Mesenteric fat pad (tissue), 1 donor: ENCODE measurements at places on chromosomes 12 and 14. TPM values are rescaled to one million over a fixed set of nuclear protein-coding genes. Genes with fewer than 3 reads are reported as not detected.

Gene SERPINA3
- 139 TPM for total RNA-seq

Gene OR11H6
- not detected for total RNA-seq

Gene KRT75
- total RNA-seq: not detected

Gene RITA1
- 9.9 TPM for total RNA-seq

Gene C1R
- total RNA-seq: 789 TPM

Gene CCDC177
- not detected for total RNA-seq

Gene CLEC9A
- total RNA-seq: not detected

Gene C12orf43
- total RNA-seq: 20.5 TPM

Gene KCNJ8
- 16.5 TPM for total RNA-seq
